ENCODE measurements at places on chromosomes 4 and X.

- DNase-seq, result no peak
Observed at GRCh38 chrX:10931976-10932375, 179.2 kb upstream of the HCCS start.

GRCh38 chrX:39518476-39519029 lies 579.2 kb downstream of the BCOR start:
- no peak for DNase-seq

- DNase-seq, result no peak
Observed at GRCh38 chr4:5683566-5683965, 24.8 kb downstream of the EVC2 start.

GRCh38 chrX:8841911-8842310 lies 40.7 kb upstream of the FAM9A start:
- no peak for DNase-seq

GRCh38 chrX:9646471-9647224 lies 119.0 kb downstream of the GPR143 start:
- no peak for DNase-seq

DNA sequence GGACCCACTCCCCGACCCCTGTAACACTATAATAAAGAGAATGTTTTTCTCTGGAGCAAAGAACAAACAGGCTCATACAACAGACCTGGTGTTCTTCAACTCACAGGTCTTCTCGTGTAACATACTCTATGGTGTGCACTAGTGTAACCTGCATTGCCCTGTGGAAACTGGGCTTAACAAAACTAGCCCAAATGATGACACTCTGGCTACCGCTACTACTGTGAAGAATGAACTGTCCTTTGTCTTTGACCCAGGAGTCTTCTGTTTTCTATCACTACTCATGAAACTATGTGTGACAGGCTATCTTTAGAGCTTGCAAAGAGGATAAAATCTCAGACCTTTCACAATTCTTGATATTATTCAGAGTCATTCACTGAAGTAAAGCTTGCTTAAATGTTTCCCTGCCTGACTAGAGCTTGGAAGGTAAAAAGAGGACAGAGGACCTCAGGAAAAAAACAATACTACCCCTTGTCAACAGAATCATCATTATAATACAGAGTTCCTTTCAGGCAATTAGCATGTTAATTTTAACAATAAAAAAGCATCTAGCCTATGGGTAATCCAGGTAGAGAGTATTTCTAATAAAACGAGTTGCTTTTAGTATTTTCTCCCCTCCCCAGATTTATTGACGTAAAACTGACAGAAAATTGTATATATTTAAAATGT lies 59.2 kb downstream of the FSTL5 start:
- no peak for DNase-seq

DNA sequence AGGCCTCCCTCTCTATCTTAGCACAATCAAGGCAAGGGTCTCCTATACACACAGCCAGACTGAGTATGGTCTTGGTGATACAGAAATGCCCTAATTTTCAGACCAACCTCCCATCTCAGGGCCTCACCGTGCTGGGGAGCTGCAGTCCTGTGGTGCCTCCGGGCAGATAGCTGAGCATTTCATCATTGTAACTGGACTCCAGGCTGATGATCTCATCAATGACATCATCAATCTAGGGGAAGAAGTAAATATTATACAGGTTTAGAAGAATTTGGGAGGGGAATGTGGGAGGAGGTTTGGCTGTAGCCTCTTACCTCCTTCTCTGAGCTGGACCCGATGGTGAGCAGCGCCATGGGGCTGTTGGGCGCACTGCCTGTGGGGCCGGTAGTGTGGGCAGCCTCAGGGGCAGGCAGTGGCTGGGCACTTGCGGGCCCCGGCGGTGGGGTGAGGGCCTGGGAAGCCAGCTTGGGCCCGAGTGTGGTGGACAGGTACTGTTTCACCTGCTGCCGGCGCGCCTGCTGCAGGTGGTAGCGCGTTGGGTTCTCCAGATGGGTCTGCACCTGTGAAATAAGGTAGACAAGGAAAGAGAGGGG lies 5.2 kb downstream of the TFE3 start:
- DNase-seq, result no peak

DNA sequence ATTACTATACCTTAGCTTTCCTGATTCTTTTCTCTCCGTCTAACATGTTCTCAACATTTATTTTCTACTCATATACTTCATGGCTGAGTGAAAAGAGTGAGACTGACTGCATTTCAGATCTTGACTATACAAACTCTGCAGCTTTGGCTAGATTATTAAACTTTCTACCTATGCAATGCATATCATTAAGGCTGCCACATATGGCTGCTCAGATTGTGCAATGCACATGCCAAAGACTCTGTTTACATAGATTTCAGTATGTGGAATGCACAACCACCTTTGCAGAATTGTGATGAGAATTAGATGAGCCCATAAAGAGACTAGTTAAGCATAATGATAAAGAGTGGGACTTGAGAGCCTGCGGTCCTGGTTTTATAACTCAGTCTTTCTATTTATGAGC lies 196.5 kb downstream of the BMPR1B start:
- DNase-seq, result no peak

DNA sequence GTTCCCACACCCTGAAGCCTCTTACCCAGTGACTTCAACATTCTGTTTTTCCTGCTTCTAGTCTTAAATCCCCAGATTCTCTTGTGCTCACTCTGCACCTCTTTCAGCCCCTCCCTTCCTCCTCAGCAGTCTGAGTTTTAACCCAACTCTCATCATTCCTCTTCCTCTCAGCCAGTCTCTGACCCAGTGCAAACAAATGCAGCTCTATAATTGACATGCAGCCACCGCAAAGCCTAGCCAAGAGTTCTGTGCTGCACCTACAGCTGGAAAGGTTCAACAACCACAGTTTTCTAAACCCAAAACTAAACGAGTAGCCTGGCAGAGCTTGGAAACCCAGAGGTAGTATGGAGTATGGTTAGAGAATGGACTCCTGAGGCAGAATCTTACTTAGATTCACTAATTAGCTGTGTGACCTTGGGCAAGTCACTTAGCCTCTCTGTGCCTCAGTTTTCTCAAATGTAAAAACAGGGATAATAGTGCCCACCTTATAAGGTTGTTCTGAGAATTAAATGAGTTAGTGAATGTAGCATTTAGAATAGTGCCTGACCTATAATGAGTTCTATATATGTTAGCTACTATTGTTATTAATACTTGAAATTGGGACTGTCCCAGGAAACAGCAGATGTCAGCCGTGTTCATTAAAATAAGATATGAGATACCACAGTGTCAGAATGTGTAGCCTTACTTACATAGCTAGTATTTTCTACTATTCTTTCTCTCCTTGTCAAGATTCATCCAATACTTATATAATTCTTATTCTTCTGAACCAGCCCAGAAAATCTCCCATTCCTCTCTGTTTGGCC lies 3.5 kb downstream of the TMEM154 start:
- DNase-seq, result no peak

Data from stimulated activated CD8-positive, alpha-beta memory T cell treated with anti-CD3 and anti-CD28 coated beads, Interleukin-4, amount 100 ng/mL, for 1 hour (primary cell).